Epithelial cell of proximal tubule (primary cell): ENCODE measurements at places on chromosomes 12 and 14. TPM values are rescaled to one million over a fixed set of nuclear protein-coding genes. Genes with fewer than 3 reads are reported as not detected.

CLMN gene
- 4.5 and 9.6 TPM in 2 replicates for total RNA-seq

GALC gene
- total RNA-seq = 12.1 and 16.9 TPM in 2 replicates

RNASE3 gene
- total RNA-seq = not detected in 2 replicates

LUM gene
- total RNA-seq = 0.29 and 0.69 TPM in 2 replicates

LIMA1 gene
- 67.7 and 101 TPM in 2 replicates for total RNA-seq

MYF6 gene
- total RNA-seq = 0.14 TPM in 1 of 2 replicates, not detected in the other
